HS-27A (cell line): ENCODE measurements at places on chromosomes 3 and 15.

- no peak for DNase-seq
Measured at GRCh38 chr3:123085293-123085931, 18.6 kb downstream of the PDIA5 start.

DNA sequence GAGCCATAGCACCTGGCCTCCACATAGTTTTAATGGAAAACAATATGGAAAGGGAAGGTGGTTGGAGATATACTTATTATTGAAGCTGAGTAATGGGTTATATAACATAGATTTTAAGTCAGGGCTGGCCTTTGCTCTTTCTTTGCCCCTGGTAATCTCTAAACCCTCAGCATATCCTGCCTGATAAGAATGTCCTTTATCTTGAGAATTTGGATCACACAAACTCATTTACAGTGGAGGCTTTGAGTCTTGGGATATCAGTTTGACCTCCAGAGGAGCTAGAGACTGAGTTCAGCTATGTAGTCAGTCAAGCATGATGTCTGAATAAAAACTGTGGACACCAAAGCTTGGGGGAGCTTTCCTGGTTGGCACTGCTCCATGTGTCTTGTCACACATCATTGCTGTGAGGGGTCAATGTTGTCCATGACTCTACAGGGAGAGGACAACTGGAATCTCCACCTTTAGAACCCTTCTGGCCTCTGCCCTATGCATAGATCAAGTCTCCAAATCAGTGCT, 9.0 kb upstream of the C3orf33 start:
- DNase-seq = no peak

GRCh38 chr15:55942332-55942731, 51.1 kb downstream of the NEDD4 start:
- no peak for DNase-seq

DNA sequence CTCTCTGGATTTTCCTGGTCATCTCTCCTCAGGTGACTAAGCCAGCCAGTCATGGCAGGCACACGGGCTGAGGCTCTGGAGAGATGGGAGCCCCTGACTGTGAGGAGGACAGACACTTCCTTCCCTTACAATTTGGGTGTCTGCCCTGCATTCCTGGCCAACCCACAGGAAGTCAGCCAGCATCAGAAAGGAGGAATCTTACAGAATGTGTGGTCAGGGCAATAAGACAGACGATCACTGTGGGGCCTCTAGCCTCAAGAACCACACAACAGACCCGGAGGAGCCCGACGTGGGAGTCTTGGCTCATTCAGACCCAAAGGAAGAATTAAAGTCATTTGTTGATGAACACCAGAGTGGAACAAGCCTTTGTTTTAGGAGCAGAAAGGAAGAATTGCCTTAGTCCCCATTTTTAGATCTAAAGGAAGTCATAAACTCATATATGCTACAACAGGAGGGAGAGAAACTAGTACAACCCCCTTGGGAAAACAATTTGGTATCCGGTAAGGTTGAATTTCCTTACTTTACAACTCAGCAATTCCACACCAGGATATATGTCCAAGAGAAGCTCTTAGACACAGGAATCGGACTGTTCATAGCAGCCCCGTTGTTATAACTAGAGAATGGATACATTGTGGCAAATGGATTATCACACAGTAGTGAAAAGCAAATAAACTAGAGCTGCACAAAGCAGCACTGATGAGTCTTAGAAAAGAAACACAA, 62.2 kb downstream of the ABTB1 start:
- DNase-seq = peak; percentile 91

GRCh38 chr3:181239441-181239840, 249.9 kb upstream of the DNAJC19 start:
- DNase-seq = no peak

GRCh38 chr15:58440922-58441321, 9.1 kb downstream of the LIPC start:
- no peak for DNase-seq

GRCh38 chr3:119237299-119237698, 3.4 kb downstream of the B4GALT4 start:
- DNase-seq = no peak

GRCh38 chr3:188822004-188822403, 349.8 kb upstream of the TPRG1 start:
- DNase-seq = no peak

GRCh38 chr3:127212711-127213110, 19.8 kb downstream of the PRR23E start:
- no peak for DNase-seq

GRCh38 chr15:59688423-59688781, 718 bp downstream of the BNIP2 start:
- DNase-seq = no peak

DNA sequence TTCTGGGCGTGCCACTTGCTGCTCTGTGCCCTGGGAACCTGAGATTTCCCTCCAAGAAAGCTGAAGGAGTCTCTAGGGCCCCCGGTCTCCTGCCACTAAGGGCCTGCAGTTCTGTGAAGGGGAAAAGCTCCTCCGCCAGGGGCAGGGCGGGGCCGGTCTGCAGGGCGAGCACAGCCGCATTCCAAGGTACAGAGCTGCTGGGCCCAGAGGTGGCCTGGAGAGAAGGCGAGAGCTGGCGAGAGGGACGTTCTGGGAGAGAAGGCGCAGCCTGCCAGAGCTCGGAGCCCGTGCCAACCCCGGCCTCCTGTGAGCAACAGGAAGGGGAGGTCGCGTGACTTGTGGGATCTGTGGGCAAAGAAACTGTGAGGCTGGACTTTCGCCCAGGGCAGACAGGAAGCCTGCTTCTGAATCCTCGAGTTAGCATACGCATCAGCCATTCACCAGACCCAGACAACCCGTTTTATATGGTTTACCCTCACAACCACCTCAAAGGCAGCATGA, 500.4 kb downstream of the SHQ1 start:
- peak; percentile 77 for DNase-seq

GRCh38 chr15:88061452-88061851, 195.1 kb downstream of the NTRK3 start:
- no peak for DNase-seq

DNA sequence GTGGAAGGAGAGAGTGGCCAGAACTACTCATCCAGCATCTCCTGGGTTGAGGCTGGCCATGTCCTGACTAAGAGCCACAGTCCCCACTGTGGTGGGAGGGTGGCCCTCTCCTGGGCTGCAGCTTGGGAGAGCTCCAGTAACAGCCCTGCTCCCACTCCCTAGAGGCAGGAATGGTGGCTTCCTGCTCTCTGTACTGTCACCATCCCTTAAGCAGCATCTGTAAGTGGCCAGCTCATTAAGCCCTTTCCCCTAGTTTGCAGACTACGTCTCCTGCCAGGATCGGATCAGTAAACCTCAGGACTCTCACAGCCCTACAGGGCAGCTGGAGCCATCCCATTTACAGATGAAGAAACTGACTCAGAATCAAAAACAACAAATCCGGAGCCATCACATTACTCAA, 30.5 kb downstream of the DNAJB8 start:
- no peak for DNase-seq

- DNase-seq = peak; percentile 11
Measured at GRCh38 chr15:66080717-66081398, 172.7 kb downstream of the MEGF11 start.

- DNase-seq = no peak
Measured at GRCh38 chr3:50570508-50571279, 1.4 kb downstream of the HEMK1 start.

- DNase-seq = no peak
Measured at GRCh38 chr3:101827211-101828174, 21.8 kb upstream of the NFKBIZ start.

DNA sequence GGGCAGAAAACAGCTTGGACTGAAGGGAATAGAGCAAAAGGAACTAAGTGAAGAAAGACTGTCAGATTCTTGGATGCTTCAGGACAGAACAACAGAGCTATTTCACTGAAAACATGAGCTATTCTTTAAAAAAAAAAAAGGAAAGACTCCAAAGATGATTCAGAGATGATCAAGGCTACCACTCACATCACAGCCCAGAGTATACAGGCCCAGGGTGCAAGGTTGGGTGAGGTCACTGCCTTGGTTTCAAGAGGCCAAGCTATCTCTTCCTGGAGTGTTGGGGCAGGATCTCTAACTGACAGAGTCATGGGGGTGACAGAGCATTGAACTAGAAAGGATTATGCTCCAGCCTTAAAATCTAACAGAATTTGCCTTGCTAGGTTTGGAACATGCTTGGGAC, 118.1 kb downstream of the AGBL1 start:
- DNase-seq = no peak

- no peak for DNase-seq
Measured at GRCh38 chr15:36831904-36832287, 252.5 kb downstream of the CDIN1 start.

- no peak for DNase-seq
Measured at GRCh38 chr3:32571192-32571485, 481 bp upstream of the DYNC1LI1 start.

GRCh38 chr3:48084929-48085328, 68.7 kb upstream of the MAP4 start:
- DNase-seq = no peak

GRCh38 chr3:161579395-161580126, 83.0 kb downstream of the OTOL1 start:
- DNase-seq = no peak

GRCh38 chr3:14605067-14605466, 46.5 kb upstream of the CCDC174 start:
- no peak for DNase-seq

GRCh38 chr3:148681080-148681479, 16.6 kb upstream of the AGTR1 start:
- no peak for DNase-seq

GRCh38 chr3:122661633-122662032, 19.0 kb upstream of the PARP14 start:
- no peak for DNase-seq

DNA sequence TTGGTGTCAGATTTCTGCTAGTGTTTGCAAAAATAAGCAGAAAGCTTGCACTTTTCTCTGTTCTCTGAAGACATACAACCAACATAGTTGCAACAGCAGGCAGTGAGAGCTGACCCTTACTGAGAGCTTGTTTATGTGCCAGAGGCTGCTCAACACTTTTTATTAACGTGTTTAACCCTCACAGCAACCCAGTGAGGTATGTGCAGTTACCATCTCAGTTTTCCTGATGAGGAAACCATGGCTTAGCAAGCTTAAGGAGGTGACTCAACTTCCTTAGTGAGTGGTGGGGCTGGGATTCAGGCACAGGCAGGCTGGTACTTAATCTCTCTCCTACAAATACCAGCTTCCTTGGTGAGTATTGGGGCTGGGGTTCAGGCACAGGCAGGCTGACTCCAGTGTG, 158.1 kb upstream of the CTDSPL start:
- no peak for DNase-seq

- DNase-seq = no peak
Measured at GRCh38 chr15:42933886-42934667, 13.5 kb upstream of the TTBK2 start.

- no peak for DNase-seq
Measured at GRCh38 chr15:66047321-66048024, 178.2 kb downstream of the RAB11A start.

- no peak for DNase-seq
Measured at GRCh38 chr3:54121414-54122323, 683 bp upstream of the CACNA2D3 start.

GRCh38 chr15:35929740-35930444, 383.9 kb upstream of the DPH6 start:
- DNase-seq = no peak

DNA sequence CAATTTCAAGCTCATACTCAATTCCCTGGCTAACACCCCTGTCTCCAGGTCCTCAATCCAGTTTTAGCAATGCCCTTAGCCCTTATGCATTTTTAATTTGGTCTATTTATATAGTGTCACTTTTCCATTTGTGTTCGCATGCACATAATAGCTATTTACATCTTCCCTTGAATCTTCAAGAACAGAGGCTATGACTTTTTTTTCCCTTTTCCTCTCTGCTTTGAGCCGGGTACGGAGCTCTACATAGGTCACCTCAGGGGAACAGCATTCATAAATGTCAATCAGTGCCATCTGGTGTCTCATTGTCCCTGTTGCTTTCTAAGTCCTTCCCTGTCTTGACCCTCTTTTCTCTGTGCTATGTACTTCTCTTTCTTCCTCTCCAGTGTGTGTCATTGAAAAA, 26.5 kb upstream of the ACTC1 start:
- DNase-seq = no peak
